ENCODE measurements at places on chromosomes 3 and 15.

GRCh38 chr3:64321747-64322146 is 96.5 kb upstream of the PRICKLE2 start:
- no peak for DNase-seq

GRCh38 chr3:129558081-129558771 is 15.3 kb downstream of the H1-8 start:
- no peak for DNase-seq

DNA sequence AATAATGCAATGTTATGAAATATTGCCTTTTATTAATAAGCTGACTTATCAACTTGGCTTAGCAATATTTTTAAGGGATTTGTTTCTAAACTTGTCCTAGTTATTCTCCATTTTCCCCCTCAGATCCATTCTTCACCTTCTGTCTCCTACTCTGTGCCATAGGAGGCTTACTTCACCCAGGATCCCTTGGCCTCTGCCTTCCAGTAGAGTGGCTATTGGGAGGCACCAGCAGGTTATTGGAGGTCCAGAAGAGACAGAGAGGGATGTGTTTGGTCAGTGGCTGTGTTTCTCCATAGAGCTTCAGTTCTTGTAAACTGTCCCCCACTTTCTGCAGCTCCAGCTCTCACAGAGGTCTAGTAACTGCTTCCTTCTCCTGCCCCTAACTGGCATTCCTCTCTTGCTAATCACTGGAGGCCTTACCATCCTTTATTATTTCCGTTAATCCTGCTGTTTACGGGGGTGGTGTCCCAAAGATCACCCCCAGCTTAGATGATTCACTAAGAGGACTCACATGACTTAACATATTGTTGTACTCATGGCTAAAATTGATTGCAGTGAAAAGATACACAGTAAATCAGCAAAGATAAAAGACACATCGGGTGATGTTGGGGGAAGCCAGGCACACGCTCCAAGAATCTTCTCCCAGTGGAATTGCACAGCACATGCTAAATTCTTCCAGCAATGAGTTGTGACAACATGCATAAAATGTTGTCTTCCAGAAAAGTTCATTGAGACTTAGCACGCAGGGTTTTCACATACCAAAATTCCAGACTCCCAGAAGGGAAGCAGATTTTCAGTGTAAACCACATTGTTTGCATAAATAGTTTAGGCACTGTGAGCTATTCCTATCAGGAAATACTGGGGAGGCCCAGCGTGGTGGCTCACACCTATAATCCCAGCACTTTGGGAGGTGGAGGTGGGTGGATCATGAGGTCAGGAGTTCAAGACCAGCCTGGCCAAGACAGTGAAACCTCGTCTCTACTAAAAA is 67.5 kb downstream of the RPL22L1 start:
- DNase-seq: no peak

DNA sequence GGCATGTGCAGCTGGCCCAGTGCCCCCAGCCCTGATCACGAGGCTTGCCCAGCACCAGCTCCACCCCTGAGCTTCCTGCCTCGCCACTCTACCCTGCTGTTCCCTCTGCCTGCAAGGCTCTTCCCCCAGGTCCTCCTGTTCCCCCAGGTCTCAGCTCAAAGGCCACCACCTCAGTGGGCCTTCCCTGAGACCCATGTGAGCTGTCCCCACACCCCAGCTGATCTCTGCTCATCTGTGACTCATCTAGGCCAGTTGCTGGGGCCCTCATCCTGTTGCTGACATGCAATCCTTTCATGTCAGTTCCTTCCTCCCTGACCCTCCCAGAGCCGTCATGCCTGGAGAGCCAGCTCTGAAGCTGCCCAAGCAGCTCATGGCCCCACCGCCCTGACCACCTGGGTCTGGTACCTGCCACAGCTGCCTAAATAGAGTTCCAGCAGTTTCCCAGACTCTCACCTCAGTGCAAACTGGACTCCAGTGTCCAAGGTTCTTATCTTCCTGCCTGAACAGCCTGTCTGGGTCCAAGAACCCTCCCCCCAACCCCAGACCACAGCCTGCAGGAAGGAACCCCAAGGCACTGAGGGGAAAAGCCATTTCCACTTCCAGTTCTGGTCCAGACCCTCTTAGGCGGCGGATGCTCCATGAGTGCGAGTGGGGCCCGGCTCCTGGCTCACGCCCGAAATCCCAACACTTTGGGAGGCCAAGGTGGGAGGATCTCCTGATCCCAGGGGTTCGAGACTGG is 116.6 kb upstream of the IQSEC1 start:
- no peak for DNase-seq

- no peak for DNase-seq
Measured at GRCh38 chr15:78046796-78047341, 30.6 kb downstream of the TBC1D2B start.

DNA sequence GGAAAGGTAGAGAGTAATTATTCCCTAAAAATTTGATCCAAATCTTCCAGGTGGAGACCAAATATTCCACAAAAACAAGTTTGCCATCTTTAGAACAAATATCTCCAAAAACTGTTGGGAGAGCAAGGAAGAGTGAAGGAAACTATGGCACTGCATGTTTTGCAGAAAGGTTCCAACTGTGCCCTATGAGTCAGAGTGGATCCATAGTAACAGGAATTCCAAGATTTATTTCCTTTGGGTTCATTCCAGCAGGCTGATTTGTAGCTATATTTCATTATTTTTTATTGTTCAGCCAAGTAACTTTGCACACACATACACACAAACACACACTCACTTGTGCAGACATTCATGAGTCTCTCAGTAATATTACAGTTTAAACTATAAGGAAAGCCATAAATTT is 459.7 kb upstream of the EPHA6 start:
- no peak for DNase-seq

DNA sequence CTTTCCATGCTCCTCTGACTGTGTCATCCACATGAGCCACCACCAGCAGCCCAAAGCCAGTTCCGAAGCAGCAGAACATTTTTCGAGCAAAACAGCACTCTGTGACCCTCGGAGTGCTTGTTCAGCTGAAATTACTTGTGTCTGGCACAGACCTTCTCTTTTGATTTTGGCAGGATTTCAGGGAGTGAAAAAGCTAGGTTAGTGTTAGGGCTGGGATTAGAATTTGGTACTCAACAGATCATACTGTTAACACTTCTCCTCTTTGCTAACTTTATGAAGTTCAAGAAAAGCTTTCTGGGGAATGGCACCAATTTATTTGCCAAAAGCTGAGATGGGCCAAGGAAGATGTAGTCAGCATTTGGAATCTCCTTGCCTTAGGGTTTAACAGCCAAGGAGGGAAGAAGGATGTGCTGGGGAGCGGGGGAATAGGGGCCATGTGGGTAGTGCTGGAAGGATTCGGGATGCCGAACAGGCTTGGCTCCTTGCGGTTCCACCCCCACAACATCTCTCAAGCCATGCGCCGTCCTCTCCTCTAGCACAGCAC is 55.1 kb upstream of the TRA2B start:
- DNase-seq: no peak

DNA sequence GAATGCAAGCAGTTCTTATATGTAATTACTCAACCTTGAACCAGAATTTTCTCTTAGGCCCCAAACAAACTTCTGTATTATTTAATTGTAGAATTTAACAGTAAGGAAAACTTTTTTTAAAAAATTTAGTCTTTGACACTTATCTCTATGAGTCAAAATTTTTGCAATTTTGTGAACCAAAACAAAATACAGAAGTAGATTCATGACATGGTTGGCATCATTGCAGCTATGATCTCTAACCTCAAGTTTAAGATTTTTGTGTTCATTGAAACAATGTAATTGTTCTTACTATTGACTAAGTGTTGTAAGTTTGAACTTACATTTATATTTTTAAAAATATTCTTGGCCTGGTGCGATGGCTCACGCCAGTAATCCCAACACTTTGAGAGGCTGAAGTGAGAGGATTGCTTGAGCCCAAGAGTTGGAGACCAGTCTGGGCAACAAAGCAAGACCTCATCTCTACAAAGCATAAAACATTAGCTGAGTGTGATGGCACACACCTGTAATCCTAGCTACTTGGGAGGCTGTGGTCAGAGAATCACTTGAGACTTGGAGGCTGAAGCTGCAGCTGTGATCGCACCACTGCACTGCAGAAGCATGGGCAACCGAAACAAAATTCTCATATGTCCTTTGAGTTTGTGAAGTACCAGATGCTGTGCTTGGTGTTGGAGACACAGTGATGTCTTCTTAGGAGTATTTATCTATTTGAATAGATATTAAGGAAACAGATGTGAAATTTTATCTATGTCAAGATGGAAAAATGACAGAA is 39.7 kb downstream of the STT3B start:
- no peak for DNase-seq

DNA sequence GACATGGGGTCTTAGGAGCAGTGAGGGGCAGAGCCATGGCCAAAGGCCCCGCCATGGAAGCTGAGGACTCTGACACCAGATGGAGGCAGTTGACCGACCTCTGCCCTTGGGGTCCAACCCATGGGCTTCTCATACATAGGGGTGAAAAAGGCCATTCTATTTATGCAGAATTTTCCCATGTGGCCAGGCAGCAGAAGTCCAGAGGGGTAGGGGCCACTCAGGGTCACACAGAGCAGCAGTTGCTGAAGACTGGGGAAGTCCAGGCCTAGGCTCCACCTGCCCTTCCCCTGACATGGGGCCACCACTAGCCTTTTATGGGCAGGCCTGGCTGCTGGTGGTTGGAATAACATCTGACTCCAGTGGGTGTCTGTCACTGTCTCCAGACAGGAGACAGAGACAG is 6.4 kb downstream of the PRSS50 start:
- no peak for DNase-seq

- no peak for DNase-seq
Measured at GRCh38 chr15:79339588-79340314, 28.8 kb downstream of the TMED3 start.

DNA sequence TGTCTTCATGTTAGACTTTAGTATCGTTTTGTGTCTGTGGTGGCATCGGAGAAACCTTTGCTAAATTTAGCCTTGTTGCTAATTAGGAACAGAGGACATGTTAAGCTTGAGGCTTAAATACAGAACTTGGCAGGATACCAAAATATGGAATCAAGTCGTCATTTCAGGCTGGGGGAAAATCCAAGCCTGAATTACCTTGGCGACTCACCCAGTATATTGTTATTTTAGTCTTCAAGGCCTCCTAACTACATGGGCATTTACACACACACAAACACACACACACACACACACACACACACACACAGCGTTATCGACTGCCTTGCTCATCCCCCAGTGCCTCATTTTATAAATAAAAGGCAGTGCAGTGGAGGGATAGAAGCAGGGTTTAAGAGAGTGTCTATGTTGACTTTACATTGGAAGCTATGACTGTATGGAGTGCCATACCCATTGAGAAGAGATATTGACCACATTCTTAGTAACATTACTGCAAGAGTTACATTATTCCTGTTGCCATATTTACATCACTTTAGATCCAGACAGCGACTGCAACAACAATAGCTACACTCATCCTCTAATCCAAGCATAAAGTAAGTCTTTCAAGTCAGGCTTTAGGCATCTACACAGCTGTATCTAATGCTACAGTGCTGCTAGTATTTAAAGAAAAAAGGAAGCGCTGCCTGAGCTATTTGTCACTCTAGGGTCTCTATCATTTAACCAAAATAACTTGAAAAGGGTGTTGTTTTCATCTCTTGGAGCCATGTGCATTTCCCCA is 210.8 kb upstream of the SEMA6D start:
- no peak for DNase-seq

GRCh38 chr3:107325446-107325845 is 51.8 kb upstream of the CCDC54 start:
- no peak for DNase-seq

DNA sequence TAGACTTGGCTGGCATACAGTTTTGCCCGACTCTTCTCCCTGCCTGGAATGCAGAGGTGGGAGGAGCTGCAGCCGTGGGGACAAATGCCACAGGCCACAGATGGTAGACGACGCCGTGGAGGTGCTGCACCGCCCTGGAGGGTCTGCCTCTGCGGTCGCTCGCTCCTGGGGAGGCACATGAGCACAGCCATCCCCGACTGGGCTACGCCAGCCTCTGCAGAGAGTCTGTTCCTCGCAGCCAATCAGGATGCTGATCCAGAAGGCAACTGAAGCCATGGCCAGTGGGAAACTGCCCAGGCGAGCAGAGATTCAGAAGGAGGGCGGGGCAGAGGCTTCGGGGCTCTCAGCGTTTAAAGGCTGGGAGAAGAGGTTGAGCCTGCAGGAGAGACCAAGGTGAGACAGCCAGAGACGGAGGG is 11.9 kb upstream of the LRRC15 start:
- DNase-seq: no peak

GRCh38 chr3:27387625-27388024 is 18.4 kb upstream of the NEK10 start:
- no peak for DNase-seq

DNA sequence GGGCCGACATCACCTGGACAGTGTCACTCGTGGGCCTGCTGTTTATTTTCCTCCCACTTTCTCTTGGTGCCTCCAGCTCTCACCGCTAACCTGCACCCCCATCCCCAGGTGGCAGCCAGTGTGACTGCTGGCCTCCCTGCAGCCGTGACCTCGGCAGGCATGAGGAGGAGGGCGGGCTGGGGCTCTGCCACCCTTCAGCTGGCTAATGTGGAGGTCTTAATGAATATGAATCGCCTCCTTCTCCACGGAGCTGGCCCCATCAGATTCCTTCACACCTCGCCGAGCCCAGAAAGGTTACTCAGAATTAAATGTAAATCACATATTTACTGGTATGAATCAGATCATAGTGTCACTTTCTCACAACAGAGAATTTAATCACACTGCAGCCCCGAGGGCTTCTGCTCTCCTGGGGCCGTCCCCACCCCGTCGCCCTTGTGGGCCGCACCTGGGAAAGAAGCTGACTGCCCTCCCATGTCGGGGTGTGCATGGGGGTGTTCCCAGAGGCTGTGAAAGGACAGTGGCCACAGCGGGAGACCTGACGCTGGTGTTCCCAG is 171.1 kb upstream of the TLE3 start:
- DNase-seq: no peak

DNA sequence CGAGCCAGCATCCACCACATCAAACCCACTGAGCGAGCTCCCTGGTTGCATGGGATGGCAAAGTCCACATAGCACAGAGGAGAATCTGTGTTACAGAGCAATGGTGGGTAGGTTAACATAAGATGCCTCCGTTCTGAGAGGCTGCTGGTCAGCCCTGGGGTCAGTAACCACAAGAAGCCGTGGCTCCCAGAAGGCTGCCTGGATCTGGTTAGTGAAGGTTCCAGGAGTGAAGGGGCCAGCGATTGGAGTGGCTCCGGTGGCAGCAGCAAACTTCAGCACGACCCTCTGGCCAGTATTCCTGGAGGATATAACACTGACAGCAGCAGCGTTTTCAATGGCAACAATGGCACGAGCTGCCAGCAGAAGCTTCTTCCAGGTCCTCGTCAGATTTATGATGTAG is 18.4 kb upstream of the PIGZ start:
- no peak for DNase-seq

GRCh38 chr3:38552364-38552763 is 56.2 kb downstream of the EXOG start:
- no peak for DNase-seq
